ENCODE measurements at places on chromosomes 6 and 20. TPM values are rescaled to one million over a fixed set of nuclear protein-coding genes. Genes with fewer than 3 reads are reported as not detected.

DNA sequence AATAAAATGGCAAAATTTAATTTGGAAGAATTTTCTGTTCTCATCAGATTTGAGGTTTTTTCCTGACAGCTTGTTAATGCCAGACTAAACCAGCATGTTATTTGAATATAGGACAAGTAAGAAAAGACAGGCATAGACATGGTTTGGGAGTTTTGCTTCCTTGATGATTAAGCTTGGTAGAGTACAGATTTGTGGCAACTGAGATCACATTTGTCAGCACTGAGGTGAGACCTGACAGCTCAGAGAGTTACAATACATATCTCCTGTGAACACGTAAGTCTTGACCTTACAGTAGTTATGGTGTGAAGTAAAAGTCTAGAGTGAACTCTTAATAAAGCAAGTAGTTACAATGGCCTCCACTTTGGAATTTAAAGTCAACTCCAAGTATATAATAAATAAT, 34.5 kb downstream of the CENPW start:
- DNase-seq: no peak

The MUC22 gene
- total RNA-seq: not detected

GRCh38 chr20:36542516-36543183, 1.3 kb downstream of the MYL9 start:
- no peak for DNase-seq

DNA sequence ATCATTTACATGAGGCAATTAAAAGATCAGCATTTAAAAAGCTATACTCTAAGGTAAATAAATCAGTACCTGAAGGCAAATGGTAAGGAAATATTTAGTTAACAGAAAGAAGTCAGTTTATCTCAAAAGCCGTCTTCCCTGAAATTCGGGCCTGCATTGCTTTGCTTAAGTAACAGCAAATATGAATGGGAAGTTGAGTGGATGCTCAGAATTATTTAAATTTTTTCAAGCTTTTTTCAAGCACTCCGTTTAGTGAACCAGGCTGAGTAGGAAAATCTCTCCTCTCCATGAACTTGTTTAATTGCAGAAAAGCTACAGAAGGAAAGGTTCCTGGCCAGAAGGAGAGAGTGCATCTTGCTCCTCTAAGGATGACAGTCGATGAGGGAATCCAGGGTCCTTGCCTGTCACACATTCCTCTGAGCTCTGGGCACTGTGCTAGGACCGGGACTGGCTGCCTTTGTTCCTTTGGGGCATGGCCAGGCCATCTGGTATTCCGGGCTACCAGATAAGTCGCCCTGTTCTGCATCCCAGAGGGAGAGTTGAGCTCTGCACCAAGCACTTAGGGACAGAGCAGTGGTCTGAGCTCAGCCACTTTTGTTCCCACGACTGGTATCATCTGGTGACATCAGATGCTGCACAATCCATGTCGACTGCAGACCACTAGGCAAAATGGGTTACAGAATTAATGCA, 77.6 kb downstream of the RIN2 start:
- peak; percentile 51 for DNase-seq

- no peak for DNase-seq
These were observed 4.0 kb upstream of the FAM110A start for GRCh38 chr20:829551-829950.

GRCh38 chr6:159989492-159990480, 20.9 kb downstream of the IGF2R start:
- no peak for DNase-seq

DNA sequence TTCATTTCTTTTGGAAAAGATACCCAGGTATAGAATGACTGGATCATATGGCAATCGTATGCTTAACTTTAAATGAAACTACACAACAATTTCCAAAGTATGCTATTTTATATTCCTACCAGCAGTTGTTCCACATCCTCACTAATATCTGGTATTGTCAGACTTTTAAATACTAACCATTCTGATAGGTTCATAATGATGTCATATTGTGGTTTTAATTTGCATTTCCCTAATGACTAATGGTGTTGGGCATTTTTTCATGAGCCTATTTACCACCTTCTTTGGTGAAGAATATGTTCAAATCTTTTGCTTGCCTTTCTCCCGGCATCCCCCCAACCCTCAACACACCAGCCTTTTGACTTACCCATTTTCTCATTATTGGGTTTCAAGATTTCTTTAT, 96.2 kb upstream of the HMGN3 start:
- DNase-seq: no peak

The BPIFB4 gene
- not detected for total RNA-seq

- no peak for DNase-seq
These were observed 12.0 kb downstream of the LMBRD1 start for GRCh38 chr6:69784595-69785377.

GRCh38 chr6:130781557-130781956, 45.6 kb upstream of the SMLR1 start:
- DNase-seq: no peak

The VSTM2L gene
- 1.9 TPM for total RNA-seq

DNA sequence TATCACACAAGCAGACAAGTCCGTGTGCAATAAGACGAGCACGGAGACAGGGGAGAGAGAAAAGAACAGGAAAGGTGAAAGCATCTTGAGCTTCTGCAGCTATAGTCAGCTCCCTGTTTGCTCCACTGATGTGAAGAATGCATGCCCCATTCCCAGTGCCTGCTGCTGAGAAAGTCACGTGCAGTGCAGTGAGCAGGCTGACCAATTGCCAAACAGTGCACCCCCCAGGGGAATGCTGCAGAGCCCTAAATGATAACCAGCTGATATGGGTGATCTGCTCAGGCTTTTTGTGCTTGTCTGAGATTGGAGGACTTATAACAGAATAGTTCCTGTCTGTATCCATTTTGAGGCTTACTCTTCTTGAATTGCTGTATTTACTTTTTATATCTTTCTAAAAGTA, 121.5 kb downstream of the PACRG start:
- DNase-seq: peak; percentile 23

The LAMA4 gene
- 4.9 TPM for total RNA-seq

The VSX1 gene
- 0.16 TPM for total RNA-seq

- no peak for DNase-seq
These were observed 158.3 kb downstream of the DOK5 start for GRCh38 chr20:54633374-54634355.

DNA sequence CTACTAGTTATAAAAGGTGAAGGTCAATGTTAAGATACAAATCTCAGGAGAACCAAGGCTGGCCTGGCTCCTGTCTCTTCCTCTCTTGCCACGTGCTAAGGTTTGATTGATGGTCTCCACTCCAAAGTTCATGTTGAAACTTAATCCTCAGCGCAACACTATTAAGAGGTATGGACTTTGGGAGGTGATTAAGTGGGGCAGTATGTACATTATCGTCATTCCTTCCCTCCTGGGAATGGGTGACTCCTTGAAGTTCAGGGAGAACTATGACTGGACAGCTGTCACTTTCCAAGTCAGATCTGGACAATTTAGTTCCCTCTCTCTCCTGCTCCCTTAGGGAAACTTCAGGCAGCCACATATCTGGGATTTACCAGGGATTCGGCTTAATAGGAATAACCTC, 50.5 kb downstream of the KCNK5 start:
- no peak for DNase-seq

GRCh38 chr20:9689041-9689440, 149.8 kb downstream of the PAK5 start:
- DNase-seq: no peak

The AKAP12 gene
- total RNA-seq: 80.2 TPM

- DNase-seq: peak; percentile 80
These were observed at the start of gene DSP for GRCh38 chr6:7541175-7542064. Gene DSP (plus strand): TSS chr6:7541671. CDS start chr6:7541916, 245 bp downstream.

The SYTL3 gene
- 0.07 TPM for total RNA-seq

DNA sequence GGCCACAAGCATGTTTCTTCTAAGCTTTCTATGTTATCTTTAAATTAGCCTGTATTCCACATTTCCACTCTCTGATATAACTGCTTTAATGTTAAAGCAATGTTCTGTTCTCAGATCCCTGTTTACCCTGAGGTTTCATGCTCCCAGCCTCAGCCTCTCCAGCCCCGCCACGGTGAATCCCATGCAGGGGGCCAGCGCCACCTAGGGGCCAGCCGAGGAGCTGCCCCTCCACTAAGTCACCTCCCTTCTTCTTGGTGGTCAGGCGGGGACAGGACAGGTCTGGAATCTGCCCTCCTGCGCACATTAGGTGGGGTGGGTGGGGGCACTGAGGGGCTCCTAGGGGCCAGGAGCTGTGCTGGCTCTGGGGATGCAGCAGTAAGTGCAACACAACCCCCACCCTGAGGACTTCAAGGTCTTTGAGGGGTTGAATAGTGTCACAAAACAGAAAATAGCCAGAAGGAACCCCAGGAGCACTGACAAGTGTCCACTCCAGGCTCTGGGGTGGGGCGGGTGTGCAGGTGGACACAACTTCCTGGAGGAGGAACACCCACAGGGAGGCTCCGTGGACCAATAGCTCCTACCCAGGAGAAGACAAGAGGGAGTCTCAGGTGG, 61.6 kb downstream of the RAB44 start:
- peak; percentile 87 for DNase-seq

- DNase-seq: peak; percentile 62
These were observed 70.6 kb downstream of the CDC40 start for GRCh38 chr6:110250838-110251237.

DNA sequence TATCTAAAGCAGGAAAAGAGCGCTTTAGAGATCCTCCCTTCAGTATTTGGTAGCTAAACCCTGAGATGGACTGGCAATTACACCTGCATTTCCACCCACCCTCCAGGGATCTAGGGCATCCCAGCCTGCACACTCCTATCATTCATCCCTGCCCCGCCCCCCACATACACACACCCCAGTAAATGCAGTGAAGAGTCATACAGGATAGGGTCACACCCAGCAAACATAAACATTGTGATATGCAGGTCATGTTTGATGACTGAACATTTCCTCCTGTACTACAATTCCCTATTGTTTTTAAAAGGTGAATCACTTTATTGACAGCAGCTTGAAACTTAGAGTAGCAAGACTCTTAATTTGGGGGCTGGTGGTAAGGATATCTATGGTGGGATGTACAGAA, 112.9 kb downstream of the FOXO3 start:
- no peak for DNase-seq

DNA sequence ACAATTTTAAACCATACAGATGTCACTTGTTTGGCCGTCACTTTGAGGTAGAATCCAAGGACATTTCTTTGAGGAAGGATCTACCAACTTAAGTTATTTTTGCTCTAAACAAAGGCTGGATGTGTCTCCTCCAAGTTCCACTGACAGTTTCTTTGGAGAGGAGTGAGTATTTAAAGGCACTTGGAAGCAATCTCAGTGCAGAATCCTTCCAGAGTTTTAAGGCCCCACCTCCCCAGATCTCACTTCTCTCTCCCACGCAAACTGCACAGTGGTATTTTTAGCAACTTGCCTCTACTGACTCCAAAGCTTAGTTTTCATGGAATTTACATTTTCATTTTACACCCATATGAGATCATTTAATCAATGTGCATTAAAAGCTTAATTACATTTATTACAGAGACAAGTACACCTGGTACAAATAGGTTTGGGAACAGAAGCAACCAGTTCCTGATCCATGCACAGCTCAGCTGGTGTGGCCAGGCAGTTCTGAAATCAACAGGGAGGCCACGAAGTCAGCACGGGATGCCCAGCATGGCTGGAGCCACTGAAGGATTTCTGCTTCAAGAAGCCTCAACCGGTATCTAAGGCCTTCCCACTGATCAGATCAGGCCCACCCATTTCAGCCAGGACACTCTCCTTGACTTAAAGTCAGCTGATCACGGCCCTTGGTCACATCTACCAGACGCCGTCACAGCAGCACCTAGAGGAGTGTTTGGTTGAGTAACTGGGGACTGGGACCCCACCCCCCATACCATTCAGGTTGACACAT, 109.8 kb downstream of the SYCP2 start:
- DNase-seq: no peak

The RPRD1B gene
- total RNA-seq: 14.8 TPM

GRCh38 chr6:161406646-161407045, 132.8 kb upstream of the AGPAT4 start:
- DNase-seq: no peak

DNA sequence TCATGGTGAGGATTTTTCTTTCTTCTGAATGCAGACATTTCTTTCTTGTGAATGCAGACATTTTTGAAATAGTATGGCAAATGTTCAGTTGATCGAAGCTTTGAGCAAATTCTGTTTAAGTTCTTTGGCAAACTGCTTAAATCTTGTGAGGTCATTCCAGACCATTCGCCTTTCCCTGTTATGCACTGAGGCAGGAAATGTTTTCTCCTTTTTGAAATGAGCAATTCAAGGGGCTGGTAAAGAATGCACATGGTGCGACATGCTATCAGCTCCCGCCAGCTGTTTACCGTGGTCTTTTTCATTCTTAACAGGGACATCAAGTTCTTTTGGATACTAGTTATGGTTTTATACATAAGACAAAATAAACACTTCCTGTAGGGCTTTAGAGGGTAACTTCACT, 112.0 kb upstream of the CCN2 start:
- DNase-seq: no peak

The KHDRBS2 gene
- total RNA-seq: 11.7 TPM
